ENCODE measurements at places on chromosomes 7 and 10.

DNA sequence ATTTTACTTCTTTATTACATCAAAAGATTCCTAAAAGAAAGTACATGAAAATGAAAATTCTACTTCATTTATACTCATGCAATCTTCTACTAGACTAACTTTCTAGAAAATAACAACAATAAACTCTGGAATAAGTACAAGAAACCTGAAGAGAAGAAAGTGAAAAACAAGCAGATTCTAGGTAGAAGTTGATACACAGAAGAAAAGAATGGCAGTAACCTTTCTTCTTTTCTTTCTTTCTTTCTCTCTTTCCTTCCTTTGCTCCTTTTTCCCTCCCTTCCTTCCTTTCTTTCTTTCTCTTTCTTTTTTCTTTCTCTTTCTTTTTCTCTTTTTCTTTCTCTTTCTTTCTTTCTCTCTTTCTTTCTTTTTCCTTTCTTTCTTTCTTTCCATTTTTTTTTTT, 541.7 kb upstream of the ANKRD30A start:
- DNase-seq = no peak

DNA sequence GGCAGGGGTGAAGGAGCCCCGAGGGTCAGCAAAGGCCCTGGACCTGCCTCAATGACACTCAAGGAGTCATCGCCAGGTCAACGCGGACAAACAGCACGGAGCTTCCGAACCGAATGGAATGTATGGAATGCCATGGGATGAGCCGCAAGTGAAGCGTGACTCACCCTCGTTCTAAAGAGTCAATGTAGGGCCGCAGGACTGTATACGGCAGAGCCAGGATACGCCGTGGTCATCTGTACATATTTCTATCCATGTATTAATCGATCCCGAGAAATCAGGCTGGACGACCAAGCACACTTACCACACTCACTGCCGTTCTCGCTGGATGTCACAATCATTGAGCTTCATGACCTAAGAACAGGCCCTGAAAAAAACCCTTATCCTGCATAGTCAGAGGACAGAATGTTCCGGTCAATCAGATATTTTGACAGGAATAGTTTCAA, 4.3 kb downstream of the SNX8 start:
- no peak for DNase-seq

GRCh38 chr7:150820578-150821198, 20.1 kb downstream of the TMEM176A start:
- DNase-seq = no peak

DNA sequence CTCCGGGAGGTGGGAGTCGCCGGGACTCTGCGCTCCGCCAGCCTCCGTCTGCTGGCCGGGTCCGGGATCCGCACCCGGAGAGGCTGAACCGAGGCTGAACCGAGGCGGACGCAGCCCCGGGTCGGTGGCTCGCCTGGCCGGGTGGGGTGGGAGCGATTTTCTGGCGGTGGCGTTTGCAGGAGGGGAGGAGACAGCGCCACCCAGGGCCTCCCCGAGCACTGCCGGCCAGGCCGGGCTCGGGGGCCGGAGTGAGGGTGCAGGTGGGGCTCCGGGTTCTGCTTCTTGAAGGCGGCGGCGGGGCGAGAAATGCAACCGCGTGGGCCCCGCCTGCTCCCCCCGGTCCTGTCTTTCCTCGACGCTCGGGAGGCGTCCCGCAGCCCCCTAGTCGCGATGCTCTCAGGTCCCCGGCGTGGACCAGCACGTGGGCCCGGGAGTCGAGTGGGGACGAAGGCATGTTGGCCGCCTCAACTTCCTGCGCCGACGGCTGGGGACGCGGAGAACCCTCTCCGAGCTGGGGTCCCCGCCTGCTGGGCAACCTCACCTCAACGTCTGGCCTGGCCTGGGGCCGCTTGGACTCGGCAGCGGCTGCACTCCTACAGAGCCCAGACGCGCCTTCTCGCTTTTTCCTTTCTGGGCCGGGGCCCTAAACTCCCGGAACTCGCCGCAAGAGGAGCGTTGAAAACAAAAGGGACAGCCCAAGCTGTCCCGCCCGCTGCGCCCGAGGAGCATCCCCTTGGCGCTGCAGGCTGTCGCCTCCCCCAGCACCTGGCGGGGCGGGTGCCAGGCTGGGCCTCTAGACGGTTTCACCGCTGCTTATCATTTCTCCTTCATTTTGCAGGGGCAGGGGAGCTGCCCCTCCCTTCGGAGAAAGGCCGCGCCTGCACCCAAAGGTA, 25.2 kb upstream of the VAX1 start:
- no peak for DNase-seq

DNA sequence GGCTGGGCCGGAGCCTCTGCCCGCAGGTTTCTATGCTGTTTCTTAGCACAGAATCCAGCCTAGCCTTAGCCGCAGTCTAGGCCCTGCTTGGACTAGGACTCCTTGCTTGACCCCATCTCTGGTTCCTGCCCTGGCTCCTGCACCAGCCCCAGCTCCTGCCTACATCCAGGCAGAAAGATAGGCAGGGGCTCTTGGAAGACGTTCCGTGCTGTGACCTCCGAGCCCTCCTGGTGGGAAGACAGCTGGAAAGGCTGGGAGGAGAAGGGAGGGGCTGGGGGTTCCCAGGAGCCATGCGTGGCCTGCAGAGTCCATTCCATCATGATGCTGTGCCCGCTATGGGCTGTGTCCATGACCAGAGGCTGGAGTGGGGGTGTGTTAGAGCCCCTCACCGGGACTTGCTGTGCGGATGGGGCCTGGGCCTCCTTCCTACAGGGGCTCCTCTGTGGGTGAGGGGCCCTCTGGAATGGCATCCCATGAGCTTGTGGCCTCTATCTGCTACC, 26.2 kb downstream of the RAMP3 start:
- DNase-seq = no peak

DNA sequence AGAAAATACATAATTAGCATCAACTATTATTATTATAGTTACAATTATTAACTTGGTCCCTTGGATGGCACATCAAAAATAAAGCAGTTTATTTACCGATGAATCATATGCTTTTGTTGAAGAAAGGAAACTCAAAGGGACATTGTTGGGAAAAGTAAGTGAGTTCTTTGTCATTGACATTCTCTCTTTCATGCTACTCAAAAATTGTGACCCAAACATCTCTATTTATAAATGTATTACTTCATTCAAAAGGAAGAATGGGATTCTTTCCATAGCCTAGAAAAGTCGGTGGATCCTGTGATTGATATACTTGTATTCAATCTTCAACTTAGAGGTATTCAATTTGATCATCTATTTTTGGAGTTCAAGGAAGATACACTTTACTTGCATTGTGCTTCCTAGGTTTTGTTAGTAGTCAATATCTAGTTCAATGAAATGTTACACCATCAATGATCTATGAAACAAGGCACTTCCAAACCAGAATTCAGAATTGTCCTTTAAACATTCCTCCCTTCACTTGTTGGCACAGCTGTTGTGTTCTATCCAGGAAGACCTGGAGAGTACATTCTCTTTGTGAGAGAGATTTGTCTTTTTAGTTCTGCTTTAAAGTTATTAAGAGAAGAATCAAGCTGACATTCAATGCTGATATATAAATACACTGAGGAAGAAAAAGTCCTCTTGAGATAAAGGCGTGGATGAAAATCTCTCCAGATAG, 235.2 kb downstream of the TMEM26 start:
- DNase-seq = no peak

DNA sequence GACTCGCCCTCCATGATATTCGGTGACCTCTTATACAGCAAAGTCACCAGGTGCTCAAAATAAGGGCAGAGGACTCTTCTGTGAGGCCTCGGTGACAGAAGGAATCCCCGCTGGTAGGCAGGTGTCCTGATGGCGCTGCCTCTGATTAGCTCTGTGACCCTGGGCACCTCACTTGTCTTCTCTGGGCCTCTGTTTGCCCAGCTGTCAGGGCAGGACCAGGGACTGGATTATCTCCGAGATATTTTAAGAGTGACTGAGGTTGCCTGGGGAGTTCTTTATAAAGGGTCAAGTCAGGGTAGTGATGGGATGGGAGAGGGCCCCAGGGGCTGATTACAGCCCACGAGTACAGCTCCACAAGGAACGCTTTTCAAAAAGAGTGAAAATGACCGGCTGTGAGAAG, 70.9 kb upstream of the SAMD8 start:
- no peak for DNase-seq

- no peak for DNase-seq
These were observed 107.2 kb upstream of the FAM133B start for GRCh38 chr7:92697414-92697813.

DNA sequence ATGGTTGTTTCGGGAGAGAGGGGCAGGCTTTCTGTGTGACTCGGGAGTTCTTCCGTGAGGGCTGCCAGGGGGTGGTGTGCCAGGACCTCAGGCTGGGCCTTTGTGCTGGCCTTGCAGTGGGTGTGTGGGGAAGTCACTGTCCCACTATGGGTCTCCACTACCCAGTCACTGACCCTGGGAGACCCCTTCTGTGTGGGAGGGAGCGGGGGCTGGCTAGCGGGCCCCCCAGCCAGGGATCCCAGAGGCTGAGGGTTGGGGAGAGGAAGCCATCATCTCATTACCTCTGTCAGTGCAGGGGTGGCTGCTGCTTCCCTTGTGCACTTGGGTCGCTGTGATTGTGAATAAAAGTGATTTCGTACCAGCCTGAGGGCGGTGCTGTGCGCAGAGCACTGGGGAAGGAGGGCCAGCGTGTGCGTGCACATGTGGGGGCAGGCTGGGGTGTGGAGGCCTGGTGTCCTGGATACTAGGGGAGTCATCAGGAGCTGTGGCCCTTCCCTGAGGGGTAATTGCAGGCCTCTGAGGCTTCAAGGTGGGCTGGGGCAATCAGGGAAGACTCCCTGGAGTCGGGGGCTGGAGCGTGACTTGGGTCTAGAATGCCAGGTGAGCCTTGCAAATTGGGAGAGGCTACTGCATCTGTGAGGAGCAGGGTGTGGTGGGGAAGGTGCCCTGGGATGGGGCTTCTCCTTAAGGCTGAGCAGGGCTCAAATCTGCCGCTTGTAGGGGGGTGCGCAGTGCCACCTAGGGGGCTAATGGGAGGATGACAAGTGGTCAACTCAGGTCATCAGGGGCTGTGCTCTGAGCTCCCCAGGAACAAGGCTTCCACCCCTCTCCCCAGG, 98.9 kb downstream of the NEURL1 start:
- peak; percentile 60 for DNase-seq

GRCh38 chr10:131084791-131085090, 226.8 kb downstream of the TCERG1L start:
- DNase-seq = no peak

- no peak for DNase-seq
These were observed 980.5 kb downstream of the LRMDA start for GRCh38 chr10:76411729-76412435.

- DNase-seq = no peak
These were observed 257 bp downstream of the WAC start for GRCh38 chr10:28533186-28533564.

DNA sequence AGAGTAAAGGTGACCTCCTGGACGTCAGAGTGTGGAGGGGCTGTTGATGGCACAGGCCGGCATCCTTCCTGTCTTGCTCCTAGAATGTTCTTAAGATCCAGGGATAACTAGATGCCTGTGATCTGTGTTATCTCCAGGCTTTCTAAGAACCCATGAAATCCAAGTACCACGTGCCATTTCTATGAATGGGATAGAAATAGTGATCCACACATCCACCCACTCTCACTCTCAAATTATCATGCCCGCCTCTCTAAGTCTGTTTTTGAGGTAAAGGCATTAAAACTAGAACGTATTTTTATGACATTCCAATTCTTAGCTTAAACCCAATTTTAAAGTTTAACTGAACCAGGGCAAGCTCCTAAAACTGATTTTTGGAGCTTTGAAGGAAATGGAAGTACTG, 622.5 kb downstream of the PARD3 start:
- no peak for DNase-seq

GRCh38 chr7:134845461-134845860, 66.0 kb downstream of the CALD1 start:
- DNase-seq = no peak

DNA sequence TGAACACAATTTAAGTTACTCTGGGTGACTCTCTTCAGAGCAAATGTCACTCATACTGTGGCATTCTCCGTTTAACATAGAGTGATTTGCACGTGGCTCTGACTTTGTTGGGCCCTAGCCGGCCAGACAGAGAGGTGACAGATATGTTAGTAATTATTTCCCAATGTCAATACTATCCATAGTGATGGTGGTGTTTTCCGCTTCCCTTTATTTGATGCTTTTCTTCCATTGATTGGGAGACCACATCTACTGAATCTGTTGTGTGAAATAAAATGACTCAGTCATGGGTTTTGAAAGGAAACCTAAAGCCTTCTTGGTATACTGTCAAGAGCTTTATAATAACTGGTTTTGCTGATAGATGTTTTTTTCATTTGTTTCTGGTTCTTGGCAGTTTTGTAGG, 7.4 kb downstream of the AVL9 start:
- DNase-seq = no peak

GRCh38 chr7:80145780-80146422, 11.3 kb downstream of the GNAI1 start:
- DNase-seq = no peak

DNA sequence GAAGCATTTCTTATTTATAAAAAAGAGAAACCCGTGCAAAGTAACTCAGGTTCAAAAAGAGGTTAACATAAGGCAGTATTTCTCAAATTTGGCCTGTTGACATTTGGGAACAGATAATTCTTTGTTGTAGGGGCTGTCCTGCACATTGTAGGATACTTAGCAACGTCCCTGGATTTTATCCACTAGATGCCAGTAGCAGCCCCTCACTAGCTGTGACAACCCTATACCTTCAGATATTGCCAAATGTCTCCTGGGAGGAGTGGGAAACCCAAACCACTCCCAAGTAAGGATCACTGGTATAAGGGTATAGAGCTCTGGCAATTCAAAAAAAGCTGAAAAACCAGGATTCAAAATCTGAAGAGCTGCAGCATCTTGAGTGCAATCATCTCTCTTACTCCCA, 202.3 kb upstream of the PRKCQ start:
- DNase-seq = no peak

DNA sequence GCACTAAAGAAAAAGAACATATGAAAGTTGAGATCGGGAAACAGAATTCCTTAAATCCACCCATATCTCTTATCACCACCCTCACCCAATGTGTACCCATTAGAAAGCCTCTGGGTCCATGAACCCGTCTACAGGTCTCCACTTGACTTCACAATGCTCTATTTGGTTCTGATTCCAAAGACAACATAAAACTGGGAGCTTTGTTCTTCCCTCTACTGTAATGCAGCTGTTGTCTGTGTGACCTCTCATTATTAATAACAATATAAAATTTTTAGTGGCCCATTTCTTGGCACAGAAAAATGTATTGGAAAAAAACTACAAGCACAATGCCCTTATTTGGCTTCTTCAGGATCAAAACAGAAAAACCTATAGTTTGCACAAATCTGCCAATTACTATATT, 30.0 kb downstream of the DOCK4 start:
- no peak for DNase-seq

All from brain (organoid and tissue), 16 donors.